NCI-H345 (cell line): ENCODE measurements at places on chromosomes 1 and 21.

- DNase-seq, result no peak
These were observed 223.1 kb downstream of the KIF26B start for GRCh38 chr1:245377854-245378253.

DNA sequence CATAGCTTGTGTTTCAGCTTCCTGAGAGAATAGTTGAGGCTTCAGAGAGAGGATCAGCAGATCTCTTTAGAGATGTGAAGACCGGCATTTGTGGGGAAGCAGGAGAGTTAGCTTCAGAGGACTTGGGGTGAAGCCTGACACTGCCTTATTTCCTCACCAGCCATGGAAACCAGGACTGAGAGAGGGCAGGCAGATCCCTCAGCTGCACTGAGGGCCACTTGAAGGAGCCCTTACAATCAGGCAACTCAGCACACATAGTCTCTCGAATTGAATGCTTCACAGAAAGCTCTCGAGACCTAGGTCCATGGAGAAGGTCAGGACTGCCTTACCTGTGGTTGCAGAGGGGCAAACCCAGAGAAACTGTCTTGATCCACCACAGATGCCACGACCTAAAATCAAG lies 19.8 kb downstream of the NCF2 start:
- no peak for DNase-seq

DNA sequence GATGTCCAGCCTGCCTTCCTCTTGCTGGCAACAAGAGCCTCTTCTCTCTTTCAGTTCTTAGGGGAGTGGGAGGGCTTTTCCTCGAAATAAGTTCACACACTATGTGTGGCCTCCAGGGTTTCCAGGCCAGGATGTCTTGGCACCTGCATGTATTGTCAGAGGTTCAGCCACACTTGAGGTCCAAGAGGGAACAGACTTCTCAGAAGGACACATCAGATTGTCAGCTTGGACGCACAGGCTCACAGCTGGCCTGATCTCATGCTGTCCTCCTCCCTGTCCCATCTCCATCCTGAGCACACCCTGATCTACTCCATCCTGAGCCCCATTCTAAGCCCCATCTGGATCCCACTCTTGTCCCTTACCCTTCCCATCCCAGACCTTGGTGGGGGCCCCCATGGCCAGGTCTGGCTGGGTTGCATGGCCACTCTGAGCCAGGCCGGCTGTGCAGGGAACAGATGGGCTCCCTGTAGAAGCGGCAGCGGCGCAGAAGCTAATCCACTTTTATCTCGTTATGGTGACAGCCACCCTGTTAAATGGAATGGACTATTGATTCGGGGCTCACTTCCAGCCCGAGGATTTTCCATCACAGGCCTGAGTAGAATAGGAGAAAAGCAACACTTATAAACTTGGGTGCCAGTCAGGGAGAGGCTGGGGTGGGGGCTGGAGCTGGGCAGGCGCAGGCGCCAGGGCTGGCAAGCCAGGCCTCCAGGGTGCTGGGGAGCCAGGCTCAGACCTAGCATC lies 85.1 kb upstream of the CSF3R start:
- no peak for DNase-seq

DNA sequence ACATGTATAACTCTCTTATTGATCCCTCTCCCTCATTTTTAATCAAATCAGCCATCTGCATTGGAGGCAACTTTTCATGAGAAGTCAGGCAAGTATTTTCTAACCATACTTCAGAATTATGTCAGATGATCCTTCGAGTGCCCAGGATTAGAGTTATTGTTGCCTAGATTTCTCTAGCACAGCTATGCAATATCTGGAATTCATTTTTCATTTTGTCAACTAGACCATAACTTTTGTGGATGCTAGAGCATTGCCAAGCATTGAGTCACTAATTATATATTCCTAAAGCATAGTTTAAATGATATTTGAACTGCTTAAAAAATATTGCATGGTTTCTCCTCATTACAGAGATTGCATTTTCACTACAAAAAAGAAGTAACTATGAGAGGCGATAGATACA lies 21.2 kb downstream of the HFM1 start:
- no peak for DNase-seq

- no peak for DNase-seq
These were observed 146.7 kb downstream of the KCNT2 start for GRCh38 chr1:196461521-196461920.

DNA sequence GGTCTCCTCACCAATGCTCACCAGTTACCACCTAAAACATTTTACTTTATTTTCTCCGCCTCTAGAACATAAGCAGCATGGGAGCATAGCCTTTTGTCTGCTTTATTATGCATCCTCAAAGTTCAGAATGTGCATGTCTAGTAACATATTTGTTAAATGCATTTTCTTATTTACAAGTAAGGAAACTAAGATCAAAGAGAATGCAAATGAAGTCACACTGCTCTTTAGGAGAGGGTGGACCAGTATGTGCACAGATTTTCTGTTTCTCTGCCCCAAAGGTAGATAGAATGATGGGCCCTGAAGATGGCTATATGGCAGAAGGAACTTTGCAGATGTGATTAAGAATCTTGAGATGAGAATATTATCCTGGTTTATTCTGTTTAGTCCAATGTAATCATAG lies 9.7 kb upstream of the WARS2 start:
- no peak for DNase-seq

- DNase-seq, result no peak
These were observed 25.7 kb upstream of the KCNK1 start for GRCh38 chr1:233587958-233588799.

GRCh38 chr1:186479162-186479561 lies 18.2 kb upstream of the PDC start:
- no peak for DNase-seq
